ENCODE measurements at places on chromosomes 6 and 20.

- DNase-seq: no peak
Observed at GRCh38 chr6:54681267-54681666, 165.3 kb upstream of the FAM83B start.

GRCh38 chr20:59144831-59145196, 18.8 kb upstream of the ZNF831 start:
- no peak for DNase-seq

GRCh38 chr6:158848490-158848895, 29.3 kb upstream of the EZR start:
- no peak for DNase-seq

GRCh38 chr20:60559462-60559861, 601.2 kb downstream of the CDH26 start:
- DNase-seq: no peak

DNA sequence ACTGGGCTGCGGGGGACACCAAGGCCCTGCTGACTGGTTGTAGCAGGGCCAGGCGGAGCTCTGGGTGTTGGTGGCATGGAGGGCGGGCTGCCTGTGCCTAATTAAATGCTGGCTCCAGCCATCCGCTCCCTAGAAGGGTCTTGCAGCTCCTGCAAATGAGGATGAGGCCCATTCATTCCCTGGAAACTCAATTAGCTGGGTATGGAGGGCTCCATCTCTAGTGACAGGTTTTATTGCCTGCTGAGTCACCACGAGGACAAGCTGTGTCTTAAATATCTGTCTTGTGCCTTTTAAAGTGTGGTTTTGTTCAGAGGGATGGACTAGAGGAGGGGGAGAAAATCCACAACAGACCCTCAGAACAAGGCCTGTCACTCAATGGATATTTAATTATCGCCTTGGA, 60.9 kb downstream of the SULF2 start:
- DNase-seq: no peak

DNA sequence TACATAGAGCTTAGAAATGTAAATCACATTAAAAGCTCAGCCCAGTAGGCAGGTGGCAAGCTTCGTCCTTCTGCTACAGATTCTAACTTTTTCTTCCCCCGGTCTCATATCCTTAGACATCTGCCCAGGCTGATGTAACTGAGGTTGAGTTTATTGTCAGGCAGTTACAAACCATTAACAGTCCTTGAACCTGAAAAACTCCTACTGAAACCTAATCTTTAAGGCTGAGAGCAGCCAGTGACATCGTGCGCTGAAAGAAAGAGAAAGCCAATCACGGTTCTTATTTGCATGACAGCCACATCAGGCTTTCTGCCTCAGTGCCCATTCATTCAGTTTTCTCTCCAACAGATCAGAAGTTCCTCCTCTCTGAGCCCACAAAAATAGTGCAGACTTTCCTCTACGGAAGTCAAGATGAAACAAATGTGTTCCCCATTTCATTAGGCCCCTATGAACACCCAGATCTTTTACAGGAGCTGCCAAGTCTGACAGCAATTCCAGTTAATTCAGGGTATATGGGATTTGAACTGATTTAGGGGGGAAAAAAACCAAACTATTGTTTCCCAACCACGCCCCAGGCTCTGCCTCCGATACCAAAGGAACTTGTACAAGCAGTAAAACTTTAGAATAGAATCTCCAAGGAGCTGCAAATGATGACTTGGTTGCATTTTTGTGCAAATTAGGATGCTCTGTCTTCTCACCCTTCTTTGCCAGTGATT, at the start of gene NHSL1:
Gene NHSL1, minus strand, starts transcription at position 192 of the 716 bp plus-strand sequence. CDS start 204 bp downstream, outside the sequence.
- no peak for DNase-seq

- DNase-seq: peak; percentile 25
Observed at GRCh38 chr6:33578164-33578563, 1.9 kb downstream of the BAK1 start.

DNA sequence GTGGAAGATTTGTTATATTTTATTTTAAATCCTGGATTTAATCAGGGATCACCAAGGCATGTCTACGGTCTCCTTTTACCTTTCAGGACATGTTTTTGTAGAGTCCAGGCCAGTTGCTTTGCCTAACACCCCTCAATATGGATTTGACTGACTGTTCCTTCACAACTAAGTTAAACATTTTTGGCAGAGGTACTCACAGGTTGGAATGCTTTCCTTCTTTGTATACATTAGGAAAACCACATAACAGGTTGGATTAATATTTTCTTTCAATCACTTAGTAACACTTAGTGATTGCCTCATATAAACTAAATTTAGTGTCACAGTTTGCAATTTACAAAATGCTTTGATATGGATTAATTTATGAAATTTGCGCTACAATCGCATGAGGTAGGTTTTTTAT, 64.5 kb downstream of the IPCEF1 start:
- no peak for DNase-seq

DNA sequence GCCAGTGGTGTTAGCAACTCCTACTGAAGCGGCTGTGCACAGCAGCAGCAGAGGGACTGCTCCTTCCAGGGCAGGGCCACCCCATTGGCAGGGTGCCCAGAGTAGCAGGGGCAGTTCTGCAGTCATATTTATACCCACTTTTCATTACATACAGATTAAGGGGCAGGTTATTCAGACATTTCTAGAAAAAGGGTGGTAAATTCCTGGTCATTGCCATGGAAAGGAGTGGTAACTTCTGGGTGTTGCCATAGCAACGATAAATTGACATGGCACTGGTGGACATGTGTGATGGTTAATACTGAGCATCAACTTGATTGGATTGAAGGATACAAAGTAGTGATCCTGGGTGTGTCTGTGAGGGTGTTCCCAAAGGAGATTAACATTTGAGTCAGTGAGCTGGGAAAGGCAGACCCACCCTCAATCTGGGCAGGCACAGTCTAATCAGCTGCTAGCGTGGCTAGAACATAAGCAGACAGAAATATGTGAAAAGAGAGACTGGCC, 45.0 kb downstream of the IYD start:
- no peak for DNase-seq

DNA sequence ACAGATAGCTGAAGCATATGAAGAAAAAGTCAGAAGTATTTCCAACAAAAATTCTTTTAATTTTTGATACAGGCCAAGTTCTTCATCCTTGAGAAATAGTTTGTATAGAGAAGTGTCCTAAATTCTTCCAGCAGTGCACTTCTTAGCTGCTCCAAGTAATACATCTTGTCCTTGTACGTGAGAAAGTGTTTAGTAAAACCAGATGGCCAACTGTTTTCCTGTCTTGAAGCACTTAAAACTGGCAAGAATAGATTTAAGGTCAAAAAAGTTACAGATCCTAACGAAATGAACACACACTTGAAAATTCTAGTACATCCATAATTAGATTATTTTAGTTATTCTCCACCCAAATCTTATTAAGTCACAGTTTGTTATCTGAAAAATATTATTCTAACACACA, 52.2 kb upstream of the HSF2 start:
- DNase-seq: no peak

DNA sequence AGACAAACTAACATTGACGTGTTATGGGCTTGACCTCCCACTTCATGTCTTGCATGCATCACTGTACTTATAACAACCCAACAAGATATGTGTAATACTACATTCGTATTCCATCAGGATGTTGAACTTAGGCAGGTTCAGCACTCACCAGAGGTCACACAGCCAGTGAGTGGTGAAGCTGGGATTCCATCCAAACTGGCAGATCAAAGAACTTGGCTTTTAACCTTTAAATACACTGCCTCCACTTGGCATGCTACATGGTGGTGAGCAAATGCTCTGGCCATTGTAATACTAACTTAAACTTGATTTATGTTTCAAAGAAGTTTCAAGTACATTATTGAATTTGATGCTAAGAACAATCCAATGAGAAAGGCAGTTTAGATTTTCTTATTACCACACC, 10.7 kb upstream of the HDDC2 start:
- no peak for DNase-seq

GRCh38 chr6:80503660-80504059, 397.2 kb downstream of the BCKDHB start:
- DNase-seq: no peak

GRCh38 chr6:169250660-169251059, 3.0 kb downstream of the THBS2 start:
- no peak for DNase-seq

DNA sequence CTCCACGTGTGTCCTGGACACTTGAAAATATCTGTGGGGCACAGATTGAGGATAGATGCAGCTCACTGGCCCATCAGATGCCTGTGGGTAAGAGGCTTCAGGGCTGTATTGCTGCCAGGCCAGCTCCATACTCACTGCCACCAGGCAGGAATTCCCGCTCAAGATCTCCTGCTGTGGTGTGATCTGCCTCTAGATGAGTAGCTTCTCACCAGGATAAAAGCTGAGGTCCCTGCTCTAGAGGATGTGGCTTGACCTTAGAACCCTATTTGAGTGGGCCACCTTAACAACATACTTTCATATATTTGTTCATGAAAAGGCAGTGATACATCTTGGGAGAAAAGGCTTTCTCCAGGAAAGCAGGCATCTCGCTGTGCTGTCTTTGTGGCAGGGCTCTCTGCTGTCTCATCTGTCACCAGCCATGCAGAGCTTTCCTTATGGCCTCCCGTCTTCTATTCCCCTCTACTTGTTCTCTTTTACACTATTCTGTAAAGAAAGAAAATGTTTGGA, 165.7 kb upstream of the RNF217 start:
- DNase-seq: no peak

- peak; percentile 35 for DNase-seq
Observed at GRCh38 chr6:24547243-24547642, 52.5 kb downstream of the ALDH5A1 start.

GRCh38 chr6:12313992-12314589, 23.9 kb downstream of the EDN1 start:
- DNase-seq: no peak

- DNase-seq: no peak
Observed at GRCh38 chr6:56424064-56424463, 176.7 kb upstream of the COL21A1 start.

DNA sequence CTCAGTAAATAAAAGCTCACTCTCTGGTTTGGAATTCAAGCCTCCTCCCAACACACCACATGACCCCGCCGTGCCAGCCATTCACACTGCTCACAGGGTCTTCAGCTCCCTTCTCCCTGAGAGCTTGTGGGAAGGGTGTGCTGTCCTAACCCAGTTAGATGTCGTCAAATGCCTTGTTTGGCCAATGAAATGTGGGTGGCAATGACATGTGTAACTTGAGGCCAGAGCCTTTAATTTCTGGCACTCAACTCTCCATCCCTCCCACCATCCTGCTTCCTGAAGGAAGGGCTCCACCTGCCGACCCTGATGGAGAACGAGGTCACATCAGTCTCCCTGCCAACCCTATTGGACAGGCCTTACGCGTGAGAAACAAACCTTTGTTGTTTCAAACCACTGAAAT, 224.5 kb upstream of the AGPAT4 start:
- no peak for DNase-seq

GRCh38 chr6:9257215-9257614, 821.9 kb upstream of the SLC35B3 start:
- DNase-seq: no peak

DNA sequence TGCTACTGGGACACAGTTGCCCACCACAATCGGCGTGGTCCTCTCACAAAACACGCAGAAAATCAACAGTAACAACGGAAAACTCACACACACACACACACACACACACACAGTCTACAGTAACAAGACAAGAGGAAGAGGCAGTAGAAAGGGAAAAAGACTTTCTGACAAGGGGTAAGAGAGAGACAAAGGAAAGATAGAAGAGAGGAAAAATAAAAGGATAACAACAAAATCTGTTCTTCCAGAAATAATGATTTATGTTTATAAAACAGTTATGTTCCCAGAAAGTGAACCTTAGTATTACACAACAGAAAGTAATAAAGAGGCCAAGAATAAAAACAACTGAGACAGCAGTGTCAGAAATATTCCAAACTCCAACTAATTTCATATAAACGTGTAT, 2.9 kb downstream of the RANBP9 start:
- DNase-seq: no peak

- no peak for DNase-seq
Observed at GRCh38 chr20:45507011-45507820, 8.2 kb downstream of the SPINT3 start.

GRCh38 chr20:57458400-57459160, 66.4 kb downstream of the CTCFL start:
- DNase-seq: no peak

DNA sequence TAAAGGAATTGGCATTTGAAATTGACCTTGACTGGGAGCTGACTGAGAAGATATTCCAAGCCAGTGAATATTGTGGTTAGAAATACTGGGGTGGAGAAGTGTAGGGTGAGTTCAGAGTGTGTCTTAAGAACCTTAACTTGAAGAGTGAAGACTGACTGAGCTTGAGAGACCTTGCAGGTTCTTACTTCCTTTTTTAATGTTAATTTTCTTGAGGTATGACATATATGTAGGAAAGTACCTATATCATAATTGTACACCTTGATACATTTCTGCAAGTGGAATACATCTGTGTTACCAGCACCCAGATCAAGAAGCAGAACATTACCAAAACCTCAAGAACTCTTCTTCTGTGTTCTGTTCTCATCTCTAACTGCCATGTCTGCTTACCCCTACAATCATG, 11.0 kb downstream of the DHX35 start:
- no peak for DNase-seq

GRCh38 chr6:148735989-148736388, 10.8 kb upstream of the UST start:
- no peak for DNase-seq

- no peak for DNase-seq
Observed at GRCh38 chr6:37714836-37715420, 17.2 kb upstream of the MDGA1 start.

GRCh38 chr20:58177799-58178198, 50.7 kb downstream of the ANKRD60 start:
- no peak for DNase-seq

DNA sequence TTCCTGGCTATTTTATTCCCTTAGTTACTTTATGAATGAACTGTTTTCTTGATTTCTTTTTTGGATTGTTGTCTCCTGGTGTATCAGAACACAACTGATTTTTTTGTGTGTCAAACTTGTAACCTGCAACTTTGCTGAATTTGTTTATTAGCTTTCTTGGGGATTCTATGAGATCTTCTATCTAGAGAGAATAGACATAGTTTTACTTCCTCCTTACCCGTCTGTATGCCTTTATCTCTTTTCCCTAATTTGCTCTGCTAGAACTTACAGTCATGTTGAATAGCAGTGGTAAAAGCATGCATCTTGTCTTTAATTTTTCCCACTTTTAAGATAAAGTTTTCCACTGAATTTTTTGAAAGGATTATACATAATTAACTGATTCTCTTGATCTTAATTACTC, 13.2 kb downstream of the RNF146 start:
- DNase-seq: no peak

- no peak for DNase-seq
Observed at GRCh38 chr6:16656451-16656850, 104.8 kb downstream of the ATXN1 start.

DNA sequence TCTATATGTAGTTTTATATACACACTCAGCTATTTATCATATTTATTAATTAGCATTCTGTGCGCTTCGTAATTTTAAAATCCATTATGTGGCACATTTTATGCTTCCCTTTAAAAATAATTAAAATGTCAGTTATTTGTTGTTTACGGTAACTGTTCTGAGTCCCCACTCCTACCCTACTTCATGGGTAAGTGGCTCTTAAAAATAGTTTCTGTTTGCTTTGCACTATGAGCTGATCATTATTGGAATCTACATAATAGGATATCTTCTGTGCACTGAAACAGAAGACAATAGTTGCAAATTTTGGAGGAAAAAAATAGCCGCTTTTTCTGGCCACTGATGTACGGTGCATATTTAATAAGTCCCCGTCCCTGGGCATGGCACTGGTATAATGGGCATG, 25.2 kb downstream of the LCA5 start:
- DNase-seq: no peak

Measured in activated naive CD4-positive, alpha-beta T cell treated with Interleukin-2 at 50 U/mL for 16 hours (primary cell).